ENCODE measurements at places on chromosomes 4 and X.

GRCh38 chrX:40258909-40259308 is 161.2 kb upstream of the BCOR start:
- DNase-seq = no peak

GRCh38 chrX:82384401-82384800 is 1123.7 kb upstream of the POU3F4 start:
- no peak for DNase-seq

DNA sequence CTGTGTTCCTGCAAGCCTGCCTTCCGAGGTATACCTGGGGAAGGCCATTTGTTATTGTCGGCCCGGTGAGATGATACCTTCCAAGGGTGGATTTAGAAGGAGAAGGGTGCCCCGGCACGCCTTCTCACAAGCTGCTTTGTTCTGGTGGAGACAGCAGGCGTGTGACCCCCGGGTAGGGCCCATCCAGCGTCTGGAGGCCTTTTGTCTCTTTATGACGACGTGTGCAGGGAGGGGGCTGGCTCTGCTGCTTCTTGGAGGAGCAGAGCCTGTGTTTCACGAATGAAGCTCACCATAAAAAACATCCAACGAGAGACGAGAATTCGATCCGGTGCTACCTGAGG is 45.3 kb downstream of the SHOX start:
- DNase-seq = no peak

DNA sequence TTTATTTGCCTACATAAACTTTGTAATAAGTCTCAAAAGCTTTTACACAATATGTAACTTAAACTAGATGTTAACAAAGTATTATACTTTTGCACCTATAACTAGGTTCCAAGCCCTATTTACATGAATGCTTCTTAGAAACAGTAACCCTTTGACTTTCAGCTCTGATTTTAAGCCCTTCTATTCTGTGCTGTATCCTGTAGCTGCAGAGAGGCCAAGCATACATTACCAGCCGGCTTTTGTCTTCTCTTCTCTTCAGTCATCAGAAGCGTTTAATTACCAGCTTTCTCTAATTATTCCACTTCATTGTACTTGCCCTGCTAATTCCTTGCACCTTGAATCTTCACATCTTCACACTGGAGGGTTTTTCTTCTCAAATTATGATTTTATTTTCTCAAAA is 403.1 kb downstream of the PDGFC start:
- DNase-seq = no peak

DNA sequence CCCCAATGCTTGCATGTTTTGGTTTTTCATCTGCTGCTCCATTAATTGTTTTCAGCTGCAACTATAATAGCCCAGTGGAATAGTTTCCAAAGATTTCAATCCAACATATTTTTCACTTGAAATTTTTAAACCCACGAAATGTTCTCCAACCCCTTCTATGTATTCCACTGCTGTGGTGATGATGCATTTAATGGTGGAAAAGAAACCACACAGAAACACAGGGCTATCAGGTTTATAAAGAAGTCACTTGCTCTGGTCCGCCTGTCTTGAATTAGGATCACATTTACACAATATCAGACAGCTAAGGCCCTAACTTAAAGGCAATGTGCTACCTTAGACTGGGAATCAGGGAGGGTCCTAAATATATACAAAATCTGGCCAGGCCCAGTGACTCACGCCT is 35.0 kb downstream of the OPHN1 start:
- no peak for DNase-seq

DNA sequence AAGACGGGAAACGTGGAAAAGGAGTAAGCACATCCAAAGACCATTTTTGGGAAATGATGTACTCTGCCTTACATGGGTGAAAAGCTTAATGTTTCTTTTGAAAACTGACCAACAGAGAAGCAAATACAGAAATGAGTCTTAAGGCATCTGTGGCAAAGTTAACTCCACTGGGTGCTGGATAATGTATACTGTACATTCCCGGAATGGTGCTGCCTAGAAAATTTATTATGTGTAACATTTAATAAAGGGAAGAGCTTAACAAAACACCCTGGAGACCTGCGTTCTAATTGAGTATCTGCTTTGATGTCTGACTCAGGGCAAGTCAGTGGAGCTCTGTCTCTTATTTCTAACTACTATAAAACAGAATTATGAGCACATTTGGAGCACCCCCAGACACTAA is 230.2 kb downstream of the MID1 start:
- DNase-seq = no peak

DNA sequence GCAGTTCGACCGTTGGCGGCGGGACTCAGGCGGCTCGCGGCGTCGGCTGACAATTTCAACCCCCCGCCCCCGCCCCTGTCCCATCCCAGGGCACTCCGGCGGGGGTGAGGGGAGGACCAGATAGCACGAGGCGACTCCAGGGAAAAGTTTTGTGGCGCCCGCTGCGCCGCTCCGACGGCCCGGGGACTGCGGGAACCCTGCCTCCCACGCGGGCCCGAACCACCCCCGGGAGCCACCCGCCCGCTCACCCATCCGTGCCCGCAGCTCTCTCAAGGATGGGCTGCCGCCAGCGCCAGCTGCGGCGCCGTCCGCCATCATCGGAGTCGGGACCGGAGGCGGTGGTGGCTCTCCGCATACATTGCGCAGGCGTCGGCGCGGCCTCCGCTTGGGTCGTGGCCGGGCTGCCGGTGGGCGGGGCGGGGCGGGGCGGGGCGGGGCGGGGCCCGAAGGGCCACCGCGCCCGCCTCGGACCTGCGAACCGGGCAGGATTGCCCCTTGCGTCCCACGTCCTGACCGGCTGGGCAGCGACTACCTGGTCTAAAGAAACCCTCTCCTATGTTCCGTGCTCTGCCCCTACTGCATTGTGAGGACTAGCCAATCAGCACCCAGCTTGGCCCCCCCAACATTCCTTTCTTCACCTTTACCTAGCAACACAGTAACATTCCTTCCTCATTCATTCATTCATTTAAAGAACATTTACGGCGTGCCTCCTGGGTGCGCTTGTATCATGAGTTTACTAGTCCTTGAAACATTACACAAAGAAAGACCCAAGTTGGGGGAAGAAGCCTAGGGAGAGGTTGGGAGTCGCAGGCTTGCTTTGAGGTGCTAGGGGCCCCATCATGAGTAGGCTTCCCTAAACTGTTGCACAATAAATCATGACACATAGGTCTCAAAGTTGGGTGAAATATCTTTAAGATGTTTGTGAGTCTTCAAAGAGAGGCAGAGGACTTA is at the start of gene MAP7D3:
MAP7D3 (minus strand) TSS at position 360 of the 951 bp plus-strand sequence; CDS start at position 318, 42 bp downstream.
- DNase-seq = peak; percentile 61

DNA sequence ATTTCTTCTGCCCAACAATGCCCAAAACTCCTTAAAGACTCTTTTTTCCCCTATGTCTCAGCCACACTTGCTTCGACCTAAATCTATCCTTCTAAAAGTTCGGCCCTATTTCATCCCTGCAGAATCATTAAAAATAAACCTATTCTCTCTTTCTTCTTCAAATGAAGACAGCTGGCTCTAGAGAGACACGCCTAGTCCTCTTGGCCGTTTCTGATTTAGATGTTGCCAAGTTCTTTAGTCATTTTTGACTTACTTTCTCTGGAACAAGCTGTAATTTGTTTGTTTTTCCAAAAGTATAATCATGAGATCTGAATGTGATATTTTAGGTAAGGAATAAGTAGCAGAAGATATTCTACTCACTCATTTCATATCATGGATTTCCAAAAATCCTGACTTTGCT is 211.6 kb downstream of the CENPC start:
- no peak for DNase-seq

GRCh38 chr4:30718021-30718542 is 2.1 kb upstream of the PCDH7 start:
- no peak for DNase-seq

- DNase-seq = no peak
Observed at GRCh38 chrX:121216641-121217374, 169.4 kb downstream of the GLUD2 start.

GRCh38 chrX:124641737-124642491 is 295.6 kb downstream of the SH2D1A start:
- no peak for DNase-seq

GRCh38 chr4:17866810-17867209 is 56.0 kb downstream of the NCAPG start:
- no peak for DNase-seq

GRCh38 chr4:133402616-133403015 is 253.5 kb downstream of the PCDH10 start:
- no peak for DNase-seq

DNA sequence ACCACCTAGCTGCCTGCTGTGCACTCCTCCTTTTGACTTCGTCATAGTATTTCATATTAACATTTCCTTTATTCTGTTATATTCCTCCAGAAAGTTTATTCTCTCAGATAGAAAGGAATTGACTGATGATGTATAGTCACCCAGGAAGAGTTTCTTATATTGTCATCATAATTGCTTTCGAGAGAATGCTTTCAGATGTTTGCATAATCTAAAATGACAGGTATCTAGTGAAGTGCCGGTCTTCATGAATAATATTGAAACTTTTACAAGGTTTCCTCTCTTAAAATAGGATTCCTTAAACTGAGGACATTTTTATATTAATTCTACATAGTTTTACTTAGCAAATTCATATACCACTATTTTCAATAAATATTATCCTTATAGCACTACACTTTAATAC is 10.1 kb downstream of the SEC24D start:
- DNase-seq = no peak

GRCh38 chrX:47644557-47645091 is 5.7 kb downstream of the ELK1 start:
- no peak for DNase-seq

- DNase-seq = no peak
Observed at GRCh38 chr4:112857461-112857860, 192.0 kb upstream of the ANK2 start.

- no peak for DNase-seq
Observed at GRCh38 chrX:150229030-150229429, 134.1 kb upstream of the MAMLD1 start.

- DNase-seq = no peak
Observed at GRCh38 chr4:1772853-1773538, 20.1 kb upstream of the FGFR3 start.

DNA sequence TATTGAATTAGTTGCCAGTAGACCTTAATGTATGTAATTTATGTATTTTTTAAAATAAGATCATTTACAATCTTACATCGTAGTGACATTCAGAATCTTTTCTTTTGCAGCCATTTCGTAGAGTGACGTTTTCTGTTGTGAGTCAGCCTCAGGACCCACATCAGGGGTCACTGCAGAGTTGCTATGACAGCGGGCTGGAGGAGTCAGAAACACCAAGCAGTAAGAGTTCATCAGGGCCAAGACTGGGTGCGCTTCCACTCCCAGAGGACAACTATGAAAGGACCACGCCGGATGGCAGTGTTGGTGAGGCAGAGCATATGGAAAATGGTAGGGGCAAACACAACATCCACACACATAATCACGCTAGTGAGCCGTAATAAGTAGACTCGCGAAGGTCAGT is 199.9 kb downstream of the PCDH7 start:
- DNase-seq = no peak

GRCh38 chr4:138702190-138702824 is 313.3 kb upstream of the NOCT start:
- DNase-seq = no peak

GRCh38 chr4:5527211-5527610 is 181.1 kb downstream of the EVC2 start:
- DNase-seq = no peak

DNA sequence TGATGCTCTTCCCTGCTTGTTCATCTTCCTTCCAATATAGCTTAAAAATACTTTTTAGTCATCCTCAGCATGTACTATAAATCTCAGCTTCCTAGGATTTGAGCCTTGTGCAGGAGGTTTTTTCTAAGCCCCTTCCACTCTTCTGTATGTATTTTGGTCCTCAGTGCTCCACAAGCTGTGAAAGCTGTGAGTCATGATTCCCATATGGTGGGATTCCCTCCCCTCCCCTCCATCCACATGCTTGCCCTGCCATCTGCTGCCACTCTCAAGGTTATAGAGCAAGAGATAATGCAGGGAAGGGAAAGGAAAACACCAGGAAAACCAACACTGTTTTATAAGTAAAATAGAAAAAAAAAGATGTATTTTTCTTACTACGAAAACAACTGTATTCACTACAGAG is 58.5 kb upstream of the AP1S2 start:
- no peak for DNase-seq

- no peak for DNase-seq
Observed at GRCh38 chrX:103250977-103251376, 4.0 kb downstream of the TCEAL8 start.

DNA sequence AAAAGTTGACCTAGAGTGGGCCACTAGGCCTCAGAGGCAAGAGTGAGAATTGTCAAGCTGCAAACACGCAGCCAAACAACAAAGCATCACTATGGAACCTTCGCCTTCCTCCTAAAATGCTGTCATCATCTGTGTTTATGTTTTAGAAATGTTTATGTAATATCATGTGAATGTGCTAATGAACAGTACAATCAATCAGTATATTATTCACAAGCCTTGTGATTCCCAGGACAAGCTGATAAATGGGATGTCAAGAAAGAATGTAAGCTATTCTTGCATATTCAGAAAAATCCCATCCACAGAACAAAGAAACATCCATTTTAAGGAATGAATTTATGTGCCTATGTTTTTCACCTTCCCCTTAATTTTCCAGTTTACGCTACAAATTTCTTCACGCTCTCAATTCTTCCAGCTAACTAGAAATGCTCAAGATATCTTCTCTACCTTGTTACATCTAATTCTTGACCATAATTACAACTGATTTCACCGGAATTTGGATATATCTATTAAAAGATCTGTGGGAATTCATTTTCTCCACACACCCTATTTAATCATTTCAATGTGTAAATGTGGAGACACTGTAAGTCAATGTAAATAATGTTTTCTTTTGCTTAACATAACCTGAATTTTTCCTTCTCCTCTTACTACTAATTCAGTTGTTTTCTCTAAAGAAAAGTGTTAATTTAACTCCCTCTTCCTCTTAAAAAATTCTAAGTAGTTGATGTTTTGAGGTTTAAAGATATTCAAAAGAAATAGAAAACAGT is 65.5 kb downstream of the LEF1 start:
- DNase-seq = no peak

GRCh38 chrX:97123001-97123400 is 239.3 kb downstream of the RPA4 start:
- no peak for DNase-seq

- no peak for DNase-seq
Observed at GRCh38 chr4:10069075-10069642, 47.4 kb downstream of the WDR1 start.

DNA sequence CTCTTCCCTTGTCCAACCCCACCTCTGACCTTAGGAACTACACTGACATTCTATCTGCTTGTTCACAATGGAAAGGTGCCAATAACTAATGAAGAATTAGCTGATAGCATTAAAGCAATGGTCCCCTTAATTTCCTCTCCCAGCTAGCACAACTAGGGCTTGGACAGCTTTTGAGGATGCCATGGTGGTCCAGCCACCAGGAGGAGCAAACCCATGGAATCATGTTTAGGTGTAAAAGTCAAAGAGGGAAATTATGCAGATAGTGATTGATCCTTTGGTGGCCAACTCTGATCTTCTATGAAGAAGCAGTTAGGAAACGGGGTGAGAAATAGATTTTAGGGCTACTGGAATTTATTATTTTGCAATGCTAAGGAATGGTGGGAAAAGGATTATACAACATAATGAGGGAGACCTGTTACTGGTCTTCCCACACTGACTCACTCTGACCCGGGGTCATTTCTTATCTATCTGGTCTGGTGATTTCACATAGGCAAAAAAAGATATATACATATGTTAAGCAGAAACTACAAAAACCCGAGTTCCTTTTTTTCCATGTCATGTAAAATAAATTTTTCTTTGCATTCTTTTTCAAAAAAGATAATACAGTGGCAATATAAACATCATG is 45.8 kb upstream of the FBXW7 start:
- no peak for DNase-seq

GRCh38 chr4:25694466-25694865 is 38.8 kb downstream of the SLC34A2 start:
- DNase-seq = no peak

Data from activated B cell treated with CpG ODN at 0.5 μM for 24 hours (primary cell).